ENCODE measurements at places on chromosomes 2 and 18.

- DNase-seq = no peak
Observed at GRCh38 chr2:199470361-199470671, 12.6 kb upstream of the SATB2 start.

DNA sequence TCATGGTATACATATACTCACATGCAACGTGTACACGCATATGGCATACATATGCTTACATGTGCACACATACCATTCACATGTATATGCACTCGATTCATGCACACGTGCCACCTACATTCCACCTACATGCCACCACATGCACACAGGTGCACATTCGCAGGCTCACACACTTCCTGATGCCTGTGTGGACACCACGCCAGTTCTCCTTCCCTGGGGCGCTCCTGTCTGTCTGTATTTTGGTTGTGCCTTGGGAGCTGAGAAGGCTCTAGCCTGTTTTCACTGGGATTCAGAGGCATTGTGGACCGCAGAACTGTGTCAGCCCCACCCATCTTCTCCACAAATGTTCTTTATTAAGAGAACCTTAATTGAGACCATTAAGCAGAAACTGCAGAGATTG lies 96.6 kb upstream of the CTDP1 start:
- no peak for DNase-seq

- DNase-seq = no peak
Observed at GRCh38 chr2:145185696-145186095, 665.8 kb upstream of the ZEB2 start.

DNA sequence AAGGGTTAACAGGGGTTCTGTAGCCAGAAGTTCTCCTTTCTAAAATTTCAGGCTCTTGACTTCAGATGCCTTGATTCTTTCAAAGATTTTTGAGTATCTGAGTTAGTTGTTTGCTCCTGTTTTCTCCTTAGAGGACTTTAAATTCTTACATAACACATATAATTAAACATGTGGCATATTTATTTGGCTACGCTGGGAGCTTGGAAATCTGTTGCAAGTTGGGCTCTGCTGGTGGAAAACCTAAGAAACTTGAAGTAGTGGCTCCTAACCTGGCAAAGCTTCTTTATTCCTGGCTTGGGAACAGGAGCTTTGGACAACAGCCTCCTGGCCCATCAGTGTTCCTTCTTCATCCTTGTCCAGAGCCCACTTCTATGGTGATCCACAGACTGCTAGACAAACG lies 72.6 kb downstream of the VIT start:
- DNase-seq = no peak

- DNase-seq = no peak
Observed at GRCh38 chr2:213185147-213185822, 33.9 kb upstream of the IKZF2 start.

GRCh38 chr2:110783196-110783873 lies 51.0 kb downstream of the ACOXL start:
- DNase-seq = no peak

DNA sequence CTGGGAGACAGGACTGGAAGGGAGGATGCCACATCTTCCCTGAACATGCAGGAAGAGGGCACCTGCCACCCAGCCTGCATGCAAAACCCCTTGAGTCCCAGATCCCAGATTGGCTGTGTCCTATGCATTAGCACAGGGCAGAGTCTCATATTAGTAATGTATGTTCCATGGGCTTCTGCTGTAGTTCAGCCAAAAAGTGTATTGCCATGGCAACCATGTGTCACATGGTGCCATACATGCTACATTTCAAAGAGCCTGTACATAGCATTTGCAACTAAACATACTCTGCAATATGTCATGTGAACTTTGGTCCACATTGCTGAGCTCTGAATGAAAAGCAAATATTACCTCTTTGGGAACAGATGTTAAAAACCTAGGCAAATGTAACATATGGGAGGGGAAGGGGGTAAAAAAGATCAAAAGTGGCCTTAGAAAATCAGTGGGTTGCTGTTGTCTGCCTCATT lies 78.4 kb downstream of the DPP4 start:
- DNase-seq = no peak

DNA sequence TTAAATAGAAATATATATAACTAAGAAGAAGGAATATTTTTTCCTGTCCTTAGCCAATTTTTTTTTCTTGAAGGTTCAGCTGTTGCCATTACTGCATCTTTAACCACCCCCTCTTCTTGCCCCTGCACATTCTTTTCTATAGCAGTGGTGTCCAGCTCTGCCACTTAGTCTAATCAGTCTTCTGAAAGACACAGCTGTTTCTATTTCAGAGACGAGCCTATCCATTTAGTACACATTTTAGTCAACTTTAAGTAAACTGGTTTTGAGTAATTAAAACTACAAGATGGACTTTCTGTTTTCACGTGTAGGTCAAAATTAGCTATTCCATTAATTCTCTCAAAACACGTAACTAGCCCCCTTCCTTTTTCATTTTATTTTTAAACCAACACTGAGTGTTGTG lies 21.0 kb downstream of the SPOPL start:
- no peak for DNase-seq

DNA sequence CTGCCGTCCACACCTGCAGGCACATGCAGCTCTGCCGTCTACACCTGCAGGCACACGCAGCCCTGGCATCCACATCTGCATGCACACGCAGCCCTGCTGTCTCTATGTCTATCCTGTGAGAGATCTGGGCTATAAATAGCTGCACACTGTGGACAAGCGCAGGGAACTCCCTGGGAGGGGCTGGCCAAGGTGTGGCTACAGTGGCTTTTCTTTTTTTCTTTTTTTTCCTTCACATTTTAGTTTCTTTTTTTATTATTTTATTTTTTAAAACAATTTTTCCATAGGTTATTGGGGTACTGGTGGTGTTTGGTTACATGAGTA lies 42.0 kb downstream of the TMEM182 start:
- DNase-seq = no peak

- DNase-seq = no peak
Observed at GRCh38 chr2:162012565-162013058, 61.4 kb downstream of the DPP4 start.

DNA sequence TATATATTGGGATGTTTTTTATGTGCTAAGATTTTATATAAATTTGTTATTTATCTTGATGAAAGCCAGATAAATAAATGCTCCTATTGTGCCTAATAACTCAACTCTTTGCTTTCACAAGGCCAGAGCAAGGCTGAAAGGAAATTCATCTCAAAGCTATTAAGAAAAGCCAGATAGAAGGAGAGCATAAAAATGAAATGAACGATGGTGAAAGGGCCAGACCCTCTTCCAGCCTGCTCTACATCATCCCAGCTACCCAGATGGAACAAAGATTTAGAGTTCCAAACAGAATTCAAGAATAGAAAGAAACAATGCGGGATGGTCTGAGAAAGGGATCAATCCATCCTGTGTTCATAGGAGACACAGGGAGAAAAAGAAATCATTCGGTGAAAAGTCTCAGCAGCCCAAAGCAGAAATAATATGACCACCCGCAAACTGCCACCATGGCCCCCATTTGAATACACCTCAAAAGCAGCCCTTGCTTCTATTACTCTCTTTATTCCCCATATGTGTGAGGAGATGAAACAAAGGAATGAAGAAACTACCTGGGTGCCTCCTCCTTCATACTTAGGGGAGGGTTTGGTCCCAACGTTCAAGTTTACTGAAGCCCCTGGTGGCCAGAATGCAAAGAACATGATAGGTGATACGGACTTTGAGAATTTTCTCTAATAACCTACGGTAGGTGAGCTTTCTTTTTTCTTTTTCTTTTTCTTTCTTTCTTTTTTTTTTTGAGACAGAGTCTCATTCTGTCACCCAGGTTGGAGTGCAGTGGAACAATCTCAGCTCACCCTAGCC lies 110.1 kb upstream of the FBXO11 start:
- DNase-seq = no peak

GRCh38 chr18:59941331-59941730 lies 41.5 kb downstream of the PMAIP1 start:
- no peak for DNase-seq

GRCh38 chr2:8858264-8858663 lies 20.9 kb upstream of the KIDINS220 start:
- DNase-seq = no peak

DNA sequence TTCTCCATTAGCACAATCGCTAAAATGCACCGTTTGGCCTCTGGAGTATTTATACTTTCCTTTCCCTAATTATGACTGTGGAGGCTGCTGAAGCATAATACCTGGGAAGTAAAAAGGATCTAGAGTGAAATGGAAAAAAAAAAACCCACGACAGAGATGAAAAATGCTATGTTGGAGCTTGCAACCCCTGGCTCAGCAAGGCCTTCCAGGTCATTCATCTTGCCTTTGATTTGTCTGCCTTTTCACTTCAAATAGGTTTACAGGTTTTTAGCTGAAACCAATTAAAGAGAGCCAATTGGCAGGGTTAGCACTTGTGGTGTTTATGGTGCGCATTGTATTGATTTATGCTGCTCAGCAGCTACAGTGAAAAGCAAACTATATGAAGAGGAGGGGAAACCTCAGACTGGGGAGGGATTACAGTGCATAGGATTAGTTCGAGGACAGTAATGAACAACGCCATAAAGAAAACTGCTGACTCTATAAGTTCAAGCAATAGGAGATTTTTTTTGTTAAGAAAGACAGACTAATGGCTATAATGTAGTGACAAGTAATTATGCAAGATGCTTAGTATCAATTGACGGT lies 347.9 kb downstream of the MEIS1 start:
- DNase-seq = no peak

GRCh38 chr2:197377670-197378069 lies 57.2 kb downstream of the SF3B1 start:
- DNase-seq = no peak

DNA sequence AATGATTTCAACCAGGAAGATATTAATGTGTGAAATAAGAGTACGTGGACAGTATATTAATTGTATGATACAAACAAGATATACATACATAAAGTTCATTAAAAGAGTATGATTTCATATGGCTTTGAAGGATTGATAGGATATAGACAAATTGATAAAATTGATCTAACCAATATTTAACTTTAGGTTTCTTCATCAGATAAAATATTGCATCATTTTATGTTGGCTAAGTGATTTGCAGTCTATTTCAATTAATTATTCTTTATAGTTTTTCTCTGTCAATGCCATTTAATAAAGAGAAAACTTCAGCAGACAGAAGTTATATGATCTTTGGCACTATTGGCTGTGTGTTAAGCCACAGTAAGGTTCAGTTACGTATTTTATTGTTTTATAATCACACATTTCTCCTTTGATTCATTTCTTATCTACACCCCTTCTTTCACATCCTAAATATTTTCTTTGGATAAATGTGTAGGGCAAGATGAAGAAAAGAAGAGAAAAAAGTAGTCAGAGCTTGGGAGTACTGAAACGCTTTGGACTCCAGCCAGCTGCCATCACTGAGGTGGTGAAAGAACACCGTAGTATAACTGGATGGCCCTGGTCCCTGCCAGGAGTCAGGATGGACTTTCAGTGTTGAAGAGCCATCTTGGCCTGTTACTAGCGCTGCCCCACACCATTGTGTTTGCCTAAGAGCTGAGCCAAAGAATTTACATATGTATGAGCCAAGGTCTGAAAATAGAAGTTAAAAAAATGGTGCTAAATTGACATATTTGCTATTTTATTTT lies 9.8 kb upstream of the CPS1 start:
- no peak for DNase-seq

GRCh38 chr18:33010149-33010548 lies 237.3 kb upstream of the KLHL14 start:
- no peak for DNase-seq

- no peak for DNase-seq
Observed at GRCh38 chr2:25125976-25126375, 42.4 kb downstream of the POMC start.

- no peak for DNase-seq
Observed at GRCh38 chr2:170313992-170314348, 136.0 kb downstream of the MYO3B start.

DNA sequence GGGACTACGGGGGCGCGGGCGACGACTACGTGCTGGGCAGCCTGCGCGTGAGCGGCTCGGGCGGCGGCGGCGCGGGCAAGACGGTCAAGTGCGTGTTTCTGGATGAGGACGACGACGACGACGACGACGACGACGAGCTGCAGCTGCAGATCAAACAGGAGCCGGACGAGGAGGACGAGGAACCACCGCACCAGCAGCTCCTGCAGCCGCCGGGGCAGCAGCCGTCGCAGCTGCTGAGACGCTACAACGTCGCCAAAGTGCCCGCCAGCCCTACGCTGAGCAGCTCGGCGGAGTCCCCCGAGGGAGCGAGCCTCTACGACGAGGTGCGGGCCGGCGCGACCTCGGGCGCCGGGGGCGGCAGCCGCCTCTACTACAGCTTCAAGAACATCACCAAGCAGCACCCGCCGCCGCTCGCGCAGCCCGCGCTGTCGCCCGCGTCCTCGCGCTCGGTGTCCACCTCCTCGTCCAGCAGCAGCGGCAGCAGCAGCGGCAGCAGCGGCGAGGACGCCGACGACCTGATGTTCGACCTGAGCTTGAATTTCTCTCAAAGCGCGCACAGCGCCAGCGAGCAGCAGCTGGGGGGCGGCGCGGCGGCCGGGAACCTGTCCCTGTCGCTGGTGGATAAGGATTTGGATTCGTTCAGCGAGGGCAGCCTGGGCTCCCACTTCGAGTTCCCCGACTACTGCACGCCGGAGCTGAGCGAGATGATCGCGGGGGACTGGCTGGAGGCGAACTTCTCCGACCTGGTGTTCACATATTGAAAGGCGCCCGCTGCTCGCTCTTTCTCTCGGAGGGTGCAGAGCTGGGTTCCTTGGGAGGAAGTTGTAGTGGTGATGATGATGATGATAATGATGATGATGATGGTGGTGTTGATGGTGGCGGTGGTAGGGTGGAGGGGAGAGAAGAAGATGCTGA lies 1.4 kb downstream of the SOX11 start:
- DNase-seq = no peak

DNA sequence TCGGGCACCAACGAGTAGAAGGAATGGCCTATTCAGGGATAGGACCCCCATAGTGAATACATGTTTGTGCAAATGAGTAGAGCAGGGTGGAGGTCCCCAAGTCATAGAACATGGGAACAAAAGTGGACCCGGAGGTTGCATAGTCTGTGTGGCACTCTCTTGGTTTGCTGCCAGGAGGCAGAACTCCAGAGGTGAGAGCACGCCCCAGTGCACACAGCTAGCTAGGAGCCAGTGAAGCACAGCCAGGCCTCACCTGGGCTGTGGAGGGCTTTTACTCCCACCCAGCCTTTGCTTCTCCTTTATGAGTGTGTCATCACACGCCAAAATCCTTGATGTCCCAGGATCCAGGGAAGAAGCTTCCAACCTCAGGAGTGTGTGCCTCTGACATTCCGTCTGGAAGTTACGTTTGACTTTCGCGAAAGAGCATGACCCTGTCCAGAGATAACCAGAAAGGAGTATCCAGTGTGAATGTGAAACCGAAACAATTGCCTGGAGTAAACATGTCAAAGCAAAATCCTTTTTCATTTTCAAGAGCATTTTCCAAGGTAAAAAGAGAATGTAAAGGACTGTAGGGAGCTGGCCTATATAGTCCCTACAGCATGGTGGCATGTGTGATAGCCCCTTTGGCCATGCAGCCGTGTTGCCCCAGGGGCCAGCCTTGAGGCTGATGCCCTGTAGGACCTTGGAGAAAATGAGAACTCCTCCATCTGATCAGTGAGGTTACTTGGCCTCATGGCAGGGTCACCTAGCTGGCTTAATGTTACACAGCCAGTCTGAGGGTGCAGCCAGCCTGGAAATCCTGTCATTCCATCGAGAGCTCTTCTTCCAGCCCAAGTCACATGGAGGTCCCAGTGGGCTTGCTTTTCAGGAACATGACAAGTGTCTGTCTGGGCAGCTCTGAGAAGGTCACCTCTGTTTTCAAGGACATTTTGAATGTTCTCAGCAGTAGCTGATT lies 8.8 kb downstream of the TRIB2 start:
- DNase-seq = no peak

Data from stimulated activated CD8-positive, alpha-beta memory T cell treated with anti-CD3 and anti-CD28 coated beads, Interleukin-4, amount 100 ng/mL, for 48 hours (primary cell).